GM12892 (cell line): ENCODE measurements at places on chromosomes 3 and 15.

- no peak for DNase-seq
Measured at GRCh38 chr3:27488821-27489220, 4.6 kb upstream of the SLC4A7 start.

DNA sequence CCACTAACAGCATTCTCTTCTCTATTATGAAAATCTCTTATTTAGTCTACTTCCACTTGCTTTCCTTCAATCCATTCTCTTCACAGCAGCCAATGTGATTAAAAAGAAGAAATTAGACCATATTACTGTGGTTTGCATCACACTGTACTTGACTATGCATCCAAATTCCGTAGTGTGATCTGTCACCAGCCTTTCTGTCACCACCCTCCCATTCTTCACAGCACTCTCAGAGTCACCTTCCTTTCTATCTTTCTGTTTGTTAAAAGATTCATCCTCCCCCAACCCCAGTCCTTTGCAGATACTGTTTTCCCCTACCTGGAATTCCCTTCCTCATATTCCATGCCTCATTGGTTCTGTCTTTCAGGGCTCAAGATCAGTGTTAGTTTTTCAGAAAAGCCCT lies 55.0 kb upstream of the ABHD10 start:
- no peak for DNase-seq

- DNase-seq = no peak
Measured at GRCh38 chr3:5846261-5846660, 658.8 kb downstream of the EDEM1 start.

DNA sequence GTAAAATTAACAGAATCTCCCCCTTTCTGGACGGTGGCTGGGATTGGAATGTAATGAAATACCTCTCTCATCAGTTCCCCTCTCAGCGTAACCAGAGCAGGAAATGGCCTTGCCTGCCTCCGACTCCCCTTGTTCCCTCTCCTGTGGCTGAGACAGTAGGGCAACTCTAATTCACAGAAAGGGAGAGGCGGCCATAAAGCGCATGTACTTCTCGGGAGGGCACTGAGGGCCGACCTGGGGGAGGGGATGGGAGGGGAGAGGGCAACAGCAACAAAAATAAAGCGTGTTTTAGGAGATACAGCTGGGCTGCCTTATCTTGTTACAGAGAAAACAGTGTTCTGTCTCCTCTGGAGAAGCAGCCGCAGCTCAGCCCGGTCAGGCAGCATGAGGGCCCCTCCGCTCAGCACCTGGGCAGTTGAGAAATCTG lies 783.3 kb upstream of the ARRDC4 start:
- no peak for DNase-seq
